AML-193 (cell line): ENCODE measurements at places on chromosomes 6 and 20.

DNA sequence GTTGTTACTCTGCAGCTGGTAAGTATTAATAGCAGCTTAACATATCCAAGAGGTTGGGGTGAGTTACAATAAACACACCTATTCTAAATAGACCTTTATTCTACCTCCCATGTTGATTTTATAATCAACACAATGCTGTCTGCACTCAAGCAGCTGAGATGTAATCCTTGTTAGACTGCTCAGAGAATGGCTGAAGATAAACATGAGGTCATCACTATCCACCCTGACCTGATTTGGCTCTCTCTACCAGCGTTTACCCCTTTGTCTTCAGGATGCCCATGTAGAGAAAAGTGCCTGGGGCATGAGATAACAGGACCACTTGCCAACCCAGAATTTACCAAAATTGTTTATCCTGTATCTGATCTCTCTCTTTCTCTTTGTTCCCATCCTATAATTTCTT is 220.7 kb upstream of the DEFB112 start:
- DNase-seq: no peak

GRCh38 chr6:27592481-27593199 is 119.7 kb upstream of the ZNF184 start:
- no peak for DNase-seq

- DNase-seq: no peak
These were observed 27.3 kb downstream of the PAQR8 start for GRCh38 chr6:52389264-52389625.

DNA sequence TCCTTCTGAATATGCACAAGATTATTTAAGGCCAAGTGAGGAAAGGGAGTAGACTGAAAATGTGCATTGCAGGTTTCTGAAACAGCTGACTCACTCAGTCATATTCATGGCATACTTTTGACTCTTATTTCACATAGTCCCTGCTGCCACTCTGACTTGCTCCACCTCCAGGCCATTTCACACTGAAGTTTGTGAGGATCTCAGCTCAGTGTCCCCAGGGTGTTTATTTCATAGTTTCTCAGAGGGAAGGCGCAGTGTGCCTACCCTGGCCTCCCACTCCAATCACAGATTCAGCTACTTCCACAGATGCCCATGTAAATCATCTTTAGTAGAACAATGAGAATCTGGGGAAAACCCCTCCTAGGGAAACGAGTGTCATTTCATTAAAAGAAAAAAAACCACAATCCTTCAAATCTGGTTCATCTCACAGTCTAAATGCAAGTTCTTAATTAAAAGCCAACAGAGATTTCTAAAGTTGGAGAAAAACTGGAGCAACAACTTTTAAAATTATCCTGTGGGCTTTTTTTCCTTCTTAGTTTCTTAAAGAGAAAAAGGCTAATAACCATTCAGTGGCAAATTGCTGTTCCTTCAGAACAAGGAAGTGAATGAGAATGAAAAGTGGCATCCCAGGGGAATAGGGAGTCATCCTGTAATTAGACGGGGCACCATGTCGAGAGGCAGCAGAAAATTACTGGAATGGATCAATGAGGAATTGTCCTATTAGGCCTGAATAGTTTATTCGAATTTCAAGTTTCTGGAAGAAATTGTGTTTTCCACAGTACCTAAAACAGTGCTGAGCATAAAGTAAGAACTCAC is 133.6 kb downstream of the TFAP2B start:
- DNase-seq: no peak

GRCh38 chr20:48631114-48632016 is 196.4 kb downstream of the PREX1 start:
- DNase-seq: no peak

DNA sequence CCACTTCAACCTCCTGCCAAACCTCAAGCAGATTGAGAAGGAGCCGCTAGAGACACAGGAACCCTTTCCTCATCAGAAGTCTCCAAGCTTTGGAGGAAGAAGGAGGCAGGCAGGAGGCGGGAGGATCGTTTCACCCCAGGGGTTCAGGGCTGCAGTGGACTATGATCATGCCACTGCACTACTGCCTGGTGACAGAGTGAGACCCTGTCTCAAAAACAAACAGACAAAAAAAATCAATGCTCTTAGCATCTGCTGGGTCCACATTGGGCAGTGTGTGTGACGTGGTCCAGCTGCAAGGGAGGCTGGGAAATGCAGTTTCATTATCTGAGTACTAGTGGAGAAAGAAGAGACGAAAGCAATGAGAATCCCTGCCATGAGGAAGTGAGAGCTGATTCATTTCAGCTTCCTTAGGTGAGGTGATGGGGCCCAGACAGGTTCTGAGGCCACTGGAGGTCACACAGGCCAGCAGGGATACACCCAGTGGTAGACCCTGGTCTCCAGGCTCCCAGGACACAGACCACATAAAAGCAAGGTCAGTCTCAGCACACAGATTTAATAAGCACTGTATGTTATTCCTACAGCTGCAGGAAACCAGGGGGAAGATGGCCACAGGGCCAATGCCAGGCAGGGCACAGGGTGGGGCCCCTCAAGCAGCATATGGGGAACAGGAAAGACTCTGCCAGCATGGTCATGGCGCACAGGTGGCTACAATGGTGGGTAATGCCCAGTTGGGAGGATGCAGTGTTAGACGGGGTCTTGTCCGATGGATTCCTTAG is 4.3 kb downstream of the GFRA4 start:
- no peak for DNase-seq

GRCh38 chr6:89208551-89208950 is 8.6 kb downstream of the GABRR1 start:
- DNase-seq: no peak

DNA sequence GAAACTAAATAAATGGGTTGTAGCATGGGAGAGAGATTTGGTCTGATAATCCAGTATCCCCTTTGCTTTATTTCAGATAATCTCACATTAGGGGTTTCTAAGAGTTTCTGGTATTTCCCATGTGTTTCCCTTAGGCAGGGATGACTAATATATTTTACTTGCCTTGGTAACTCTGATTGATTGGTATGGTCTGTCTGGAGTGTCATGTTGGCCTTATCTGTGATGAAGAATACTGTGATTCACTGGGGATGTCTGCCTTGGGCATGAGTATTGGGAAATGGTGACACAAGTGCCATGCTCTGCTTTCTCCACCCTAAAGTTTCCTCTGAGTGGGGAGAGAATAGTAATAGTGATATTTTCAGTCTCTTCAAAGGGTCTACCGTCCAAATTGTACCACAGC is 10.1 kb downstream of the SLC22A2 start:
- no peak for DNase-seq

DNA sequence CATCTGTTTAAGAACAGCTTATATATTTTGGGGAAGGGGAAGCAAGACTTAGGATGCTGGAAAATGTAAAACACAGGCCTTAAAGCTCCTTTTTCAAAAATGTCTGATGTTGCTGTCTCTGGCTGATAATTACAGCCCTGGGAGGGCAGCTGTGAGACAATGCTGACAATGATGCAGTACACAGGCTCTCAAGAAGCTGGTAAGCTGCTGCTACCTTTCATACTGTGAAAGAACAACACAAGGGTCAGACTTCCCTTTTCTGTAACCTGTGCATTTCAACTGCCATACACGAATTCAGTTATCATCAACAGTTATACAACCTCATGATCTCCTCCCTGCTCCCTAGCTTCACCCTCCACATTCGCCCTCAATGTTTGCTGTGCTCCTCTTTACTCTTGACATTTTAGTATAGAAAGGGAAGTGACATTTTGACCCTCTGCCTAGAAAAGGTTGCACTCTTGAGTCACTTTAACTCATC is 25.2 kb downstream of the MAP7 start:
- DNase-seq: no peak

- DNase-seq: no peak
These were observed 59.4 kb upstream of the BTN3A2 start for GRCh38 chr6:26305641-26305969.

- DNase-seq: peak; percentile 45
These were observed 43.3 kb downstream of the SLC2A10 start for GRCh38 chr20:46752728-46753127.

DNA sequence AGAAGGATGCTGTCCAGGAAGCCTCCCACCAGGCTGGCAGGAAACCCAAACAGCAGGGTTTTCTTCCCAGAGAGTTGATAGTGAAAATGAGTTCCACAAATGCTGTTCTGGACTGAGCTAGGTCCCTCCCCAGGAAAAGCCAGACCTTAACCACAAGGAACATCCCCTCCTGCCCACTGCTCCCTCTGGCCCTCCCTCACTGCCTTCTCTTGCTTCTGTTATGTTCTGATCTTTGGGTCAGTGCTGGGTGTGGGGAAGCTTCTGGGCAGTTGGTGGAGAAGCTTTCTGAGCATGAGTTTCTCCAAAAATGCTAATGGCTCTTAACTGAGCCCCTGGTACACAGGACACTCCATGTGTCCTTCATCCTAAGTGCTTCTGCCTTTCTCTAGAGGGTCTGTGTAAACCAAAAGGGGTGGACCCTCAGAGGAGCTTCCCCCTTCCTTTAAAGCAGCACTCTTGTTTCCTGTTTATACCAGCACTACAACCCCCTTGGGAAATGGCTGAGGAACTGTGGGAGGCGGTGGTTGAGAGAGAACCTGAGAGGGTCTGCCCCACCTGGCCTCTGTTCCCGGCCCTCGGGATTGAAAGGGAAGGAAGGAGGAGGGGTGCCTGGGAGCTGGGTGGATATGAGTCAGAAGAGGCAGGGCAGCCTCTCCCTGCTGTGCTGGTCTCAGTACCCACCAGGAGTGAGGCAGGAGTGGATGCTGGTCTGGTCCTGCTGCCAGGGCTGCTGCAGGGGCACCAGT is 42.0 kb downstream of the CDS2 start:
- no peak for DNase-seq

- peak; percentile 42 for DNase-seq
These were observed 2.2 kb downstream of the HIVEP2 start for GRCh38 chr6:142942805-142943227.

- no peak for DNase-seq
These were observed 1.9 kb downstream of the FAM135A start for GRCh38 chr6:70415247-70415646.

- DNase-seq: peak; percentile 88
These were observed 127.4 kb upstream of the AFDN start for GRCh38 chr6:167699141-167699931.

DNA sequence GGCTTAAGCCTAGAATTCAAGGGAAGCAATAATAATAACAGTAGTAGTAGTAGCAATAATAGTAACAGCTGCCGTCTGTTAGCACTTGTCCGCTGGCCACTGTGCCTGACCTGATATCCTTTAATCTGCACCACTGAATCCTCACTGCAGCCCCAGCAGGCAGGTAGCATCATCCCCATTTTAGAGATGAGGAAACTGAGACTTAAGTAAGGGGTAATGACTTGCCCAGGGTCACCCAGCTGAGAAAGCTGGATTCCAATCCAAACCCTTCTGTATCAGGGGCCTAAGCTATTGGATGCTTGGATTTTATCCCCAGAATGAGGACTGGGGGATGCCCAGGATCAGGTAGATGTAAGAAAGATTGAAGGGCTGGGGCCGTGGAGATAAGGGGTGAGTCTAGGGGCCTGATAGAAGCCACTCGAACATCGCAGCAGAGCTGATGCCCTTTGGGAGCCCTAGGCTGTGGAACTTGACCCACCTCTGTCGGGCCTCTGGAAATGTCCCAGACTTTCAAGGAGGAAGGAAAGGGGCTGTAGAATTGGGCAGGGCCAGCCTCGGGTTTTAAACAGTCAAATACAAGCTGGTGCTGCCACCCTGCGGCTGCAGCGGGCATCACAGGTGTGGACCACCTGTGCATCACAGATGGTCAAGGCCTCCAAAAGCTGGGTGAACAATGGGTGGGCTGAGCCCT is 102.1 kb upstream of the MYL9 start:
- DNase-seq: peak; percentile 10

DNA sequence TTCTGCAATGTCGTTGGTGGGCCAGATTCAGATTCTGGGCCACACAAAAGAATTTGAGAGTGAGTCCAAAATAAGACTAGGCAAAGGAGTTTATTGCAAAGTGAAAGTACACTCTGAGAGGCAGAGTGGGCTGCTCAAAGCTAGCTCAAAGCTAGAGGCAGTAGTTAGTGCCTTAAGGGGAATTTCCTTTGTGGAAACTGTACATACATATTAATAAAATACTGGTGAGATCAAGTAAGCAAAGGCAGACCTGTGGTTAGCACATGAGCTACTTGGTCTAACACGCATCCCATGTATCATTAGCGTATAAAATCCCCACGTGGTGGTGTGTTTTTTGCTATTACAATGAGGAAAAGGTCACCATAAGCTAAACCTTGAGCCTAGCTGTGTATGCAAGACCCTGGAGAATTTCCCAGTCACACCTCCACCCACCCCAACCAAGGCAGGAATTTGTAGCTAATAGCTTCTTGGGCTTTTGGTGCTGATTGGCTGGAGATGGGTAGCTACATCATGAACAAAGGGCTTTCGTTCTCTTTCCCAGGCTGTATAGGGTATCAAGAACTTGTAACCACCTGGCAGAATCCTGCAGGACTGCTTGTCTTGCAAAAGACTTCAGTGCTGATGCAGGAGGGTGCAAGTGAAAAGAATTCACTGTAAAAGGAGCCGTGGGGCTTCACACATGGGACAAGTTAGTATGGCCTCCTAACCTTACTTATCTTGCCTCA is 14.7 kb upstream of the TRIM26 start:
- no peak for DNase-seq

GRCh38 chr20:20699144-20699543 is 13.3 kb downstream of the RALGAPA2 start:
- DNase-seq: no peak

DNA sequence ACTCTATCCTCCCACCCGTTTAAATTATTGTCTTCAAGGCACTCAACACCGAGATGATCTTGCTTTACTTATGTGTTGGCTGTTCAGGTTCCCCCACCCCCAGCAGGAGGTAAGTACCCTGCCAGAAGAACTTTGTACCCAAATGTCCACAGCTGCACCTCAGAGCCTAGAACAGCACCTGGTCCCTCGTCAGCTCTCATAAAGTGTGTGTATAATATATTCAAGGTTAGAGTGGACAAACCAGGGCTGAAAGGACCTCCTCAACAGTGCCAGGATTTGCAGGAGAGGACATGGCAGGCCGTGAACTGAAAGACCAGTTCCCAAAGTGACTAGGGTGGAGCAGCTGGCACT is 5.9 kb upstream of the CPXM1 start:
- DNase-seq: no peak

DNA sequence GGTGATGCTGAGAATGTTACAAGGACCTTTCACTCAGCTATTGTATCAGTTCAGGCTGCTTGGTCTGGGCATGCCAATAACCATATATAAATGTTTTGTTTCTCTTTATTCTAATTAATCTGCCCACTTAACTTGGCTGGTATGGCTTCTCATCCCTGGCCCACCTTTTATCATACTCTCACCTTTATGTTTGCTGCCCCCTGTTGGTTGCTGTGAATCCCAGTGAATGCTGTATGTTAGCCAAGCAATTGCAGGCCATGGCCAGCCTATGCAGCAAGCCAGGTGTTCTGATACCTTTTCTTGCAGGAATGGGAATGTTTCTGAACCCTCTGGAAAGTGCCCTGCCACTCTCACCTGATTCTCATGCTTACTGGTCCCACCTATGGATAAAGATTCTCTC is 54.6 kb downstream of the PCSK2 start:
- no peak for DNase-seq

- DNase-seq: no peak
These were observed 87.9 kb downstream of the SCAF8 start for GRCh38 chr6:154821099-154821498.
